Colonic mucosa (tissue), 4 donors: ENCODE measurements at places on chromosomes 6 and 20.

GRCh38 chr6:89242574-89243330 lies 25.6 kb upstream of the GABRR1 start:
- no peak for DNase-seq

GRCh38 chr6:54910921-54911320 lies 64.3 kb downstream of the FAM83B start:
- DNase-seq: no peak

GRCh38 chr20:16563066-16563806 lies 10.0 kb downstream of the KIF16B start:
- DNase-seq: no peak

DNA sequence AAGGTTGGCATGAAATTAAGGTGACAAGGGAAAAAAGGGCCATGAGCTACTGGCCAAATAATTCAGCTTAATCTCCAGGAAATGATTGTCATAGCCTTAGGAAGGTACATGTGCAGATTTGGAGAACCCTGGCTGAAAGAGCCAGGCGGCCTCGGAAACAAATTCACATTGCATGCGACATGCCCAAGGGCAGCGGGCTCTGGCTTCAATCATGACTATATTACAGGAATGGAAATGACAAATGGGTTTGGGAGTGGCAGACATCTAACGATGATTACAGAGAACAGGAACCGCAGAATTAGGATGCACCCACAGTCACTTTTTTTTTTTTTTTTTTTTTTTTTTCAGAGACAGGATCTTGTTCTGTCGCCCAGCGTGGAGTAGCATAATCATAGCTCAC lies 112.4 kb upstream of the SALL4 start:
- DNase-seq: no peak

GRCh38 chr6:56245903-56246351 lies 1.5 kb downstream of the COL21A1 start:
- DNase-seq: no peak

DNA sequence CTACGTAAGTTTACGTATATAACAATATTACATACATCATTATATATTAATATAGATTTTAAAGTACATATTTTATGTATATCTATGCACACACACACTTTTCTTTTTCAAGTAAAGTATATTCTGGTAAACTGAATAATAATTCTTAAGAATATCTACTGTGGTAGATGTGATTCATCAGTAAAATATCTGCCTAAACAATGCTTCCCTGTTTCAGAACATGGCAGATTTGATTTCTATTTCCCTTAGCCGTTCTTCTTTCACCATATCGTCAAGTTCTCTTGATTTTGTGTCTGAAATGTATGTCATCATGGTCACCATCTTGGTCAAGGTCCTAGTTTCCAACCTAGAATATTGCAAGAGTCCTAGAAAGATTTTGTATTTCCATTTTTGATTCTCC lies 195.6 kb downstream of the HDGFL1 start:
- no peak for DNase-seq

- no peak for DNase-seq
Measured at GRCh38 chr20:57396984-57397692, 5.9 kb downstream of the RBM38 start.

- no peak for DNase-seq
Measured at GRCh38 chr6:127210725-127211124, 55.9 kb upstream of the RNF146 start.

GRCh38 chr6:143241111-143241510 lies 180.4 kb downstream of the AIG1 start:
- DNase-seq: no peak

DNA sequence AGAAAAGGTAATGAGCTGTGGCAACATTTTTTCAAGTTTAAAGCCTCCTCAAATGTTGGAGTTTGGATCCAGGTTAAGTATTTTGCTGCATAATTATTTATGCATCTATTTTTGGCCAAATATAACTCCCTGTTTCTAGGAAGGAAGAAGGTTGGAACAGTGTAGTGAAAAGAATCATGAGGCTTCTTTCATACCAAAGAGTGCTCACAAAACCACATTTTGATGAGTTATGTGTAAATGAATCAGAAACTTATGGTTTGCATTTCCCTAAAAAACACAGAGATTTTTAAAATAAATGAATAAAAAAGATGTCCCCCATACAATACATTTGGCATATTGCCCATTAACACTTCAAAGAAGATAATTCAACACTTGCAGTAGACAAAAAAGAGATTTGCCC lies 246.9 kb upstream of the PRDM1 start:
- no peak for DNase-seq

- peak; percentile 69 for DNase-seq
Measured at GRCh38 chr6:122610690-122611455, 668 bp downstream of the PKIB start.

DNA sequence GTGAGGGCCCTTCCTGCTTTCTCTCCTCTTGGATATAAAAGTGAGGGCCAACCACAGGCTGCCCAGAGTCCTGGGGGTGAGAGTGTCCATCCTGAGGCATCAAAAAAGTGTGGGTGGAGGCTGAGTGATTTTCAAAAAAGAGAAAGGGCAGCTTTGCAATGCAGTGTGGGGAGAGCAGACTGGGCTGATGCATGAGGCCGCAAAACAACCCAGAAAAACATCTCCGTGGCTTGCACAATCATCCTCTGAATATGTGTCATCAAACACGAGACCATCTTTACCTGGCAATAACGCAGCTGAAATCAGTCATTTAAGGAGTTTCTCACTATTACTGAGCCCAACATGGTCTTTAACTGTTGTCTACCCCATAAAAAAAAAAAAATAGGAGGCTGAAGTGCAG lies 191.2 kb upstream of the SOX4 start:
- DNase-seq: no peak

DNA sequence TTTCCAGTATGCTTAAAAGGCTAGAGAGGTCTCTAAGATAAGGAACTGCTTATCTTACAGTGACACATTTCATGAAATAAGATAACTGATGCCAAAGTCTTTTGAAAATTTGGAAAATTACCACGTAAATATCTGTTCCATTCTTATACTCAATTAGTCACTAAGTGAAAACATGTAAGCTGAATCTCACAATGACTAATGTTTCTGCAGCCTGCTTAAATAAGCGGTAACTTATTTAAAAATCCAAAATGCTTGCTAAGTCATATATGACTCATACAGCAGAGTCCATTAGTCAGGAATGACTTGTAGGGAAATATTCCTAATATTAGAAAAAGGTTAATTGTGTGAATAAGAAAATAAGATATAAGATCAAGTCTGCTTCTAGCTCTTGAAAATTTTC lies 27.8 kb upstream of the LGSN start:
- no peak for DNase-seq

GRCh38 chr6:79864001-79864400 lies 83.4 kb downstream of the ELOVL4 start:
- no peak for DNase-seq

DNA sequence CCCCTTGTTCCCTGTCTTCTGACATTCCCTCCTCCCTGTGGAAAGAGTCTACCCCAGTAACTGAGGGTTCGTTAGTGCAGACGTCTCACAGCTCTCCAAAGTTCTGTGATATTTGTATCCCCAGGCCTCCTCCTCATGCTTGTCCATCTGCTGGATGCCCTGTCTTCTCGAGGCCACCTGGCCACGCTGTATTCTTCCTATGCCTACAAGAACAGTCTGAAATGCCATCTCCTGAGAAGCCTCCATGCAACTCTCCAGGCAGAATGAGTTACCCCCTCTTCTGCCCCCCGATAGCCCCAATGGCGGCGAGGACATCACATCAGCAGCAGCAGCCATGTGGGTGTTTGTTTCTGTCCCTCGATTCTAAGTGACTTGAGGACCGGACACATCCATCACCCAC lies 9.3 kb downstream of the ULBP2 start:
- no peak for DNase-seq

DNA sequence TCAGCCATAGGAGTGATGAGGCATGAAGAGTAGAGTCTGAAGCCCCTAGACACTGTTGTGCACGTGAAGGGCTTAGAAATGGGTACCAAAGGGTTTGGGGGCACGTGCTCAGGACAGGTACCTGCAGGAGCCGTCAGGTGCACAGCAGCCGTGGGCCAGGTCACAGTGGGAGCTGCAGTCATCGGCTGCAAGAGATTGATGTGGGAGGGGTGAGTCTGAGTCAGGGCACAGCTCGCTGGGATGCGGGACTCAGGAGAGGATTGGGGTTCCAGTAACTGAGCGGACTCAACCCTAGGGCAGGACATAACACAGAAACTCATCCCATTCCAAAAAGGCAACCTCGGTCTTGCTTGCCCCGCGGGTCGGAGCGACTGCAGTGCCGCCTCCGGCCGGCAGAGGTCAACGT lies 1.1 kb downstream of the DLK2 start:
- no peak for DNase-seq

GRCh38 chr20:49607568-49607967 lies 39.6 kb upstream of the PTGIS start:
- no peak for DNase-seq

DNA sequence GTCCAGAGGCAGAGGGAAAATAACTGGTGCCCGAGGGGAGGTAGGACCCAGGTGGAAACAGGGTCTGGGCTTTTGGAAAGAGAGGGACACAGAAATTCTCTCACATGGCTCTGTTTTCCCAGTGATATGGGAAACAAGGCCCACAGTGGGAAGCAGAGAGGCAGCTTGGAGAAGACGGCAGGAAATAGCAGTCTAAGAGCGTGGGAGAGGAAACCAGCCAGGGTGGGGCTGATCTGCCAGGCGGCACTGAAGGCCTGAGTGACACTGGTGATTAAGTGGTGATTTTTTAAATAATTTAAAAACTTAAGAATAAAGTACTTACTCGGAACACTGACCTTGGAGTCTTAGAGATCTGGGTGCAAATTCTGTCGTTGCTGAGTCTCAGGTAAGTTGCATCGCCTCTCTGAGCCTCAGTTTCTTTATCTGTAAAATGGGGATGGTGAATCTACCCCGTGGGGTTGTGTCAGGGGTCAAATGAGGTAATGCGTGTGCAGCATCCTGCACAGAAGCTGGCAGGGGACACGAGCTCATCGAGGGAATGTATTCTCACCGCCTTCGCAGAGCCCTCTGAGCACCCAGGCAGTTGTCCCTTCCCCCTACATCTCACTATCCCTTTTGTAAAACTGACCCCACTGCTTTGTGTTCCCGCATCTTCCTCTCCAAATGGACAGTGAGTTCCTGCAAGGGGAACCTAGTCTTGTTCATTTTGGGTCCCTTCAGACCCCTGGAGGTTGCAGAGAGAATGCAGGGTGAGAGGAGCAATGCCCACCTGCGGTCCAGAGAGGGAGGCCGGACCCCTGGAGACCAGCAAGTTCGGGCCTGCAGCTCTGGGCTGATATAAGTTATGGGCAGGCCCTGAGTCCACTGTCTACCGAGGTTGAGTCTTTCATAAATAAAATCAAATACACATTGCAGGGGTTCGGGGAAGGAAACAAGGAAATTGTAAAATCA lies 228.6 kb upstream of the PMEPA1 start:
- DNase-seq: no peak

GRCh38 chr6:149925253-149925973 lies 2.5 kb upstream of the RAET1G start:
- peak; percentile 46 for DNase-seq

DNA sequence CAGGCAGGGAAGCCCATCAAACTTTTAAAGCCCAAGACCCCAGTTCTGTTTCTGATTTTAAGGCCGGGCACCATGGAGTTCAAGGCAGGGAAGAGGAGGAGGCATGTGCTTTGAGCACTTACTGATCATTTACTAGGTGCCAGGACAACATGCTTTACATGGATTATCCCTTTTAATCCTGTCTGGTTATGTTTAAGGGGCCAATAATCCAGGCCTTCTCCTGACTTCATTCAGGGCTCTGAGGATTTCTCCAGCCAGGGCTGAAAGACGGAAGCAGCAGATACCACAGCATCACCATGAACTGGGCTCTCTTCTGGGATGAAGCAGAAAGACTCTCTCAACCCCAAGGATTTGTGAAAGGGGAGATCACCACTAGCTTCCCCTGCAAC lies 4.1 kb downstream of the CCND3 start:
- DNase-seq: no peak

DNA sequence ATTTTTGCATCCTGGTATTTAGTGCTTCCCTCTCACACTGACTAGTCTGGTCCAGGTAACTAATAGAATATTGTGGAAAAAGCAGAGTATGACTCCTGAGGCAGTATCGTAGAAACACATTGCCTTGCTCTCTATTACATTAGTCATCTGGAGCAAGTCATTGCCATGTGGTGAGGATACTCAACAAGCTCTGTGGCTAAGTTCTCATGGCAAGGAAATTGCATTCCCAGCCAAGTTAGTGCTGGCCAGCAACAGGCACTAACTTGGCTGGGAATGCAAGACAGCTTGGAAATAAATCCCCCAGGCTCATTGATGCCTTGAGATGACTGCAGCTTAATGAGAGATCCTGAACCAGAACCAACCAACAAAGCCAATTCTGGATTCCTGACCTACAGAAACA lies 39.7 kb upstream of the HTR1B start:
- no peak for DNase-seq

GRCh38 chr20:63743210-63743970 lies 3.8 kb downstream of the SLC2A4RG start:
- DNase-seq: no peak

- DNase-seq: no peak
Measured at GRCh38 chr6:128964233-128964755, 81.4 kb downstream of the LAMA2 start.

DNA sequence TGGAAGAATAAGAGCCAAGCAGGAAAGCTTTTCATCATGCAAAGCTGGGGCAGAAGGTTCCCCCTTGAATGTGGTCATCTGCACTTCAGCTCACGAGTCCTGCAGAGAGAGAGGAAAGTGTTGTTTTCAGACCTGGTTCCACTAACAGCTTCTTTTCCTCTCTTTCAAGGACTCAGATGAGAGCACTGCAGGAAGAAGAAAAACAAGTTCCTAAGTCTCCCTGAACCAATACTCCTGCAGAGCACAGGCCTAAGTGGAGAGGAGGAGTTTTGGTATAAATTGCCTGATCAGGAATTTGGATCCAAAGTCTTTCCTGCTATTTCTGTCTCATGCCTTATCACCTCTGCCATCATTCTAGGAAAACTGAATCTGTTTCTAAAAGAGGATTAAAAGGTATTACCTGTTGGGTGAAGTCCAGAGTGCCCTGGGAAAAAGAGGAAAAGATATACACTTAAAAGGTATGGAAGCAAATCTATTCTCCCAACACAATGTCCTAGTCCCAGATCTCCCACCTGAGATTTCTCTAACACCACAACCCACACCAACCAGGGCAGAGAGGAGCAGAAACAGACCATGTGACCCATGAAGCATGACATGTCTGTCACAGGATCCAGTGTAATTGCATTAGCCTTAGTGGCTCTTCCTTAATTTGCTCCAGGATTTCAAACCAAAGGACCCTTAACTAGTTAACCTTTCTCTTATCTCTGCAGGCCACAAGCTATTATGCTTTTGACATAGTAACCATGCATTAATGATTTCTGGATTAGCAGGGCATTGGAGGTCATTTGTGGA lies 12.2 kb downstream of the HLA-DRB5 start:
- DNase-seq: no peak

DNA sequence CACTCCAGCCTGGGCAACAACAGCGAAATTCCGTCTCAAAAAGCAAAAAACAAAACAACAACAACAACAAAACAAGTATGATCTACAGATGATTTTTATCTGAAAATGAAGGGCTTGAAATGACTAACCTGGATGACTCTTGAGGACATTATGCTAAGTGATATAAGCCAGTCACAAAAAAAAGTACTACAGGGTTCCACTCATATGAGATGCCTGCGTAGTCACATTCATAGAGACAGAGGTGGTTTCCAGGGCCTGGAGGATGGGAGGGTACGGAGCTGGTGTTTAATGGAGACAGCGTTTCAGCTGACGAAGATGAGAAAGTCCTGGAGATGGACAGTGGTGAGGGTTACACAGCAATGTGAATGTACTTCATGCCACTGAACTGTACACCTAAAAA lies 8.3 kb upstream of the INSM1 start:
- DNase-seq: no peak
